ENCODE measurements at places on chromosomes 2 and 18. TPM values are rescaled to one million over a fixed set of nuclear protein-coding genes. Genes with fewer than 3 reads are reported as not detected.

GRCh38 chr2:143584936-143585335 is 455.7 kb downstream of the ARHGAP15 start:
- DNase-seq: no peak
- H3K4me3 ChIP-seq: no peak overlapping the region
- peaks cover 6% of the 10 kb centered on the region for H3K36me3 ChIP-seq
- no peaks in the 10 kb centered on the region for H3K4me1 ChIP-seq

SMCHD1 gene
- total RNA-seq: 203 TPM

RNMT gene
- 77.4 TPM for total RNA-seq

- H3K27me3 ChIP-seq: no peaks in the 10 kb centered on the region
- H3K4me3 ChIP-seq: no peak overlapping the region
- no peak overlapping the region for H3K27ac ChIP-seq
Measured at GRCh38 chr2:12326449-12327190, 390.1 kb upstream of the TRIB2 start.

GRCh38 chr2:119259296-119259860 is 35.7 kb downstream of the STEAP3 start:
- H3K4me3 ChIP-seq: no peak overlapping the region
- no peaks in the 10 kb centered on the region for H3K4me1 ChIP-seq
- H3K36me3 ChIP-seq: no peaks in the 10 kb centered on the region
- DNase-seq: no peak
- H3K27me3 ChIP-seq: no peaks in the 10 kb centered on the region
